ENCODE measurements at places on chromosomes 4 and X.

GRCh38 chrX:106862972-106863688 lies 40.0 kb downstream of the RIPPLY1 start:
- peak; percentile 1 for DNase-seq

DNA sequence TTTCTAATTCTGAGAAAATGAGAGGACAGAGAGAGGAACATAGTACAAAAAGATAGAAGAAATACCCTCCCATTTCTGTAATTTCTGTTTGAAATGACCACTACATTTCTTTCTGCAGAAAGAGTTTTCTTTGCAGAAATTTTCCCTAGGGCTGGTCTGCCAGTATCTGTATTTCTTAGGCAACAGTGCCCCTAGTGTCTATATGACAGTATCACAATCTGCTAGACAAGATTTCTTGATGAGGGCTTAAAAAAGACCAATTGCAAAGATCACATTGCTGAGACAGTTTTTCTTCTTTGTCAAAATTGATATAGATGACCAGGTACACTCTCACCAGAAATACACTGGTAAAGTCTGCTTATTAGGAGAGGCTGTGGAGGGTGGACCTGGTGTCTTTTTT lies 81.0 kb upstream of the ZDHHC15 start:
- DNase-seq: no peak

DNA sequence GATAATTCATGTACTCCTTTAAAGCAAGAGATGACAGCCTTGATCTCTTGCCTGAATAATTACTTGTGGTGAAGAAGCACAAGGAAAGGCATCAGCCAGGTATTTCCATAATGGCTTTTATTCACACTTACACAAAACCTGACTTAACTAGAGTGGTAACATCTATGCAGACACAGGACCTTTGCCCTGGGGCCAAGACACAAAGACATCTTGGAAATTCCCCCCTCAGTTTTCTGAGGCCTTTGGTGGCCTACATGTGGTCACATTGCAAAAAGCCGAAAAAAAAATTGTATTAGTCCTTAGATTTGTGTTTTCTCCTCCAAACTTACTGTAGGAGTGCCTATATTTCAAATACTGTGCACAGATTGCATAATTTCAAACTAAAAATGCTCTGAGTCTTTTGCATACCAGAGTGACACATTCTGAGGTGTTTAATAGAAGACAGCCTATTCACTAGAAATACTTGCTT lies 172.4 kb downstream of the PDGFC start:
- DNase-seq: no peak

- peak; percentile 90 for DNase-seq
These were observed 488 bp downstream of the SLC25A5 start for GRCh38 chrX:119468551-119469312.

- DNase-seq: no peak
These were observed 90.4 kb upstream of the PCDH10 start for GRCh38 chr4:133058701-133059100.

DNA sequence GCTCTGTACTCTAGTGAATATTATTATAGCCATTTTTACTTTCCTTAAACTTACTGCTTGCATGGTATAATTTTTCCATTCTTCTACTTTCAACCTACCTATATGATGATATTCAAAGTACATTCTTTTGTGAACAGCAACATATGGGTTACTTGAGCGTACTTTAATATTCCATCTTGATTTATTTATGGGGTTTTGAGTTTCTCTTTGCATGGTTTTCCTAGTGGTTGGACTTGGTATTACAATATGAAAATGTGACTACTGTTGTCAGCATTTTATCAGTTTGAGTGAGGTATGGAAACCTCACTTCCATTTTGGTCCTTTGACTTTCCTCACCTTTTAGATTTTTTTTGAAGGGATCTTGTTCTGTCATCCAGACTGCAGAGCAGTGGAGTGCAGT lies 35.9 kb downstream of the ADGRG4 start:
- DNase-seq: no peak

DNA sequence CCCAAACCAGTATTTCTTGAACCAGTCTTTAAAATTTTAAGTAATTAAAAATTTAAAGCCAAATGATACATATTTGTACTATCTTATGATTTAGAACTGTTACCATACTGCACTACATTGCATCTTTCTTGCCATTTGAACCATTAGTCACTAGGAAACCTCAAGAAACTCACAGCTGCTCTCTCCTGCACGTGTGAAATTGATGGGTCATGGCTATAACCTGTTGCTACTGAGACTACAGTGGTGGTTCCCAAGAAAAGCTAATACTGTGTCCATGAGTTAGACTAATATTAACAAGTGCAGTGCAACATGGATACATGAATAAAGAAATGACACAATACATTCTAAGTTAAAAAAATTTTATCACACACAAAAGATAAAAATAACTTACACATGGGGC lies 88.4 kb downstream of the PDE5A start:
- no peak for DNase-seq

DNA sequence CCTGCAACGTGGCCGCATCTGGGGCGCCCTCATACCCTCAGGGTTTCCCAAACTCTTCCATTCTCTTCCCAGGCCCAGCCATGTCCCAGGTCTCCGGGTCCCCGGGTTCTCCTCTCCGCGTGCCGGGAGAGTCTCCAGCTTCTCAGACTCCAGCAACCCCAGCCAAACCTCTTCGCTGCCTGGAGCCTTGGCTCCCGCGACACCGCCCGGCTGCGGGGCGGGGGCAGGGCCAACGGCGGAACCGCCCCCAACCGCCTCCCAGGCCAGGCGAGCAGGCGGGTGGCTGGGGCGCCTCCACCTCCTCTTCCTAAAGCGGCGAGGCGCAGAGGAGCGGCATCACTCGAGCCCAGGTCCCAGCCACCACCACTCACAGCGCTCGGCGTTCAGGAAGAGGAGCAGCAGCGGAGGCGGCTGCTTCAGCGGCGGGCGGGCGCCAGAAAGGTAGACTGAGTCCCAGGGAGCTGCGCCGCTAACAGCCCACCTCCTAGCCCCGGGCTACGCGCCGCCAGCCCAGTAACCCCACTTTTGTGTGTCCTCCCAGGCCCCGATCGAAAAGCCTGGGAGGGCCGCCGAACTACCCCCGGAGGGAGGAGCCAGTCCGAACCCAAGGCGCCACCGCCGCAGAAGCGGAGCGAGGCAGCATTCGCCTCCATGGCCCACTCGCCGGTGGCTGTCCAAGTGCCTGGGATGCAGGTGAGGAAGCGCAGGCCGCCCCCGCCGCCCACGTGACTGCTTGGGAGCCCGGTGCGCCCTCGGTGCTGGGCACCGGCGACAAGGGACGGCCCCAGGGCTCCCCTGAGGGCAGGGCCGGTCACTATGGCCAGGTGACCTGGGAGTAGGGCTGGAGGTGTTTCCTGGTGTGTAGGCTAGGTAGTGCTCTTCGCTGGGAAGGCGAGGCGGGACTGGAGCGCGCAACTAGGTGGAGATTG lies at the start of gene STK26:
Gene STK26 (plus strand): TSS at position 336 of the 929 bp plus-strand sequence. CDS start 316 bp downstream, at position 652.
- DNase-seq: peak; percentile 73

DNA sequence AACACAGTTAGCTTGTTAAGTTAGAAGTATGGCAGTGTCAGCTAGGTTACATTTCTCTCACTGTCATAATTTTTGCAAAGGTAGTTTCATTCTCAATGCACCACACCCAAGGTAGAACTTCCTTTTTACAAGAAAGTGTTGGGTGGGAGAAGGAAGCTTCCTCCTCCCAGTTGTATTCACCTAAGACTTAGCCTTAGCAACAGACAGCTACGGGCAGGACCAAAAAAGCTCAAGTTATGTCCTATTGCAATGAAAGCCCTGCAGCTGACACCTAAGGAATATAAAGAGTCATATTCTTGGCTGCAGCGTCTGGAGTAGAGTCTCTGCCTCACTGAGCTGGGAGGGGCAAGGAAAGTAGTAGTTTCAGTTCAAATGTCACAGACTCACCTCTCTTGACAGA lies 25.1 kb upstream of the PRDM8 start:
- no peak for DNase-seq

GRCh38 chr4:168488869-168489274 lies 8.0 kb upstream of the PALLD start:
- no peak for DNase-seq

GRCh38 chr4:100059467-100059866 lies 109.4 kb upstream of the H2AZ1 start:
- DNase-seq: no peak

- no peak for DNase-seq
These were observed 22.3 kb downstream of the UBA6 start for GRCh38 chr4:67678612-67679011.

- no peak for DNase-seq
These were observed 29.3 kb downstream of the RGS12 start for GRCh38 chr4:3322059-3322550.

DNA sequence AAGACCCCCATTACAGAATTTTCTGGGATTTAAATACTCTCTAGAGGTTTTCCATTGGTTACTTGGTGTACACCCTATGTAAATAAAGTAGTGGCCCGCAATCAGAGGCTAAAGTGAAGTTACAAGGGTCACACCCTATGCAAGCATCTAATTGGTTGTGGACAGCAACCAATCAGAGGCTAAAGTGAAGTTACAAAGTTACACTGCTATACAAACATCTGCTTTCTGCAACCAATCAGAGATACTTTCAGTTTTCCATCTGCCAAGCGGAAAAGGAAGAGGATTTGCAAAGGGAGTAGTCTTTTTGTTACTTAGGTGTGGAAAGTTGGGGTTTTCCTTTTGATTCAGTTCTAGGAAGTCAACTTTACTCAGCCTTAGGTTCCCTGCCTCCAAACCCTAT lies 2.0 kb upstream of the ATRX start:
- no peak for DNase-seq

GRCh38 chrX:118980761-118981160 lies 6.3 kb downstream of the LONRF3 start:
- DNase-seq: no peak

DNA sequence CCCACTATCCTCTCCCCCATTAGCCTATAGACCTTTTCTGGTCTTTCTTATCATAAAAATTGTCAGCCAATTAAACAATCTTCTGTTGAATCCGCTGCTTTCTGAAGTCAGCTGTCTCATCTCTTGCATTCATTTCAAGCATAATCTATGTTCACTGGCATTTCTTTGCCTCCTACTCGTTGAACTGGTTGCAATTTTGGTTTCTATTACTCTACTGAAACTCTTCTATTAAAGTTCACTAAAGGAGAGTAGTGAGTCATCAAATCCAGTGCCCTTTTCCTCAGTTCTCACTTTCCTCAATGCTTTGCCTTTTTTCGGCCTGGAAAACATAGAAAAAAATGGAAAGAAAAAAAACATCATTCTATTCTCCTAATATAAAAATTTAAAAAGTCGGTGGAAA lies 23.9 kb upstream of the CXCL13 start:
- no peak for DNase-seq

DNA sequence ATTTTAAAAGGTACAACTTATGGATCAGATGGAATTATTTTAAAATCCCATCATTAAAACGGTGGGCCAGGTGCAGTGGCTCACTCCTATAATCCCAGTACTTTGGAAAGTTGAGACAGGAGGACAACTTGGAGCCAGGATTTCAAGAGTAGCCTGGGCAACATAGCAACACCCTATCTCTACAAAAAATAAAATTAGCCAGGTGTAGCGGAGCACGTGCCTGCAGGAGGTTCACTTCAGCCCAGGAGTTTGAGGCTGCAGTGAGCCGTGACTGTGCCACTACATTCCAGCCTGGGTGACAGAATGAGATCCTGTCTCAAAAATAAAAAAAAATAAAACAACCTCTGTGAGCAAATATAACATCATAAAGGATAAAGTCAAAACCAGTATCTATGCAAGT lies 11.4 kb downstream of the ADH5 start:
- no peak for DNase-seq

GRCh38 chr4:42411803-42412202 lies 14.5 kb downstream of the SHISA3 start:
- DNase-seq: no peak

GRCh38 chr4:26452565-26453531 lies 37.4 kb downstream of the CCKAR start:
- DNase-seq: no peak

- DNase-seq: no peak
These were observed 21.0 kb downstream of the RBM47 start for GRCh38 chr4:40608628-40609027.

GRCh38 chr4:158810487-158811215 lies 41.8 kb downstream of the FNIP2 start:
- no peak for DNase-seq

GRCh38 chr4:139624441-139625092 lies 41.1 kb upstream of the MGST2 start:
- no peak for DNase-seq

- DNase-seq: no peak
These were observed 3.9 kb downstream of the BST1 start for GRCh38 chr4:15706646-15707362.

- DNase-seq: no peak
These were observed 61.6 kb upstream of the PRPS1 start for GRCh38 chrX:107566604-107567262.

DNA sequence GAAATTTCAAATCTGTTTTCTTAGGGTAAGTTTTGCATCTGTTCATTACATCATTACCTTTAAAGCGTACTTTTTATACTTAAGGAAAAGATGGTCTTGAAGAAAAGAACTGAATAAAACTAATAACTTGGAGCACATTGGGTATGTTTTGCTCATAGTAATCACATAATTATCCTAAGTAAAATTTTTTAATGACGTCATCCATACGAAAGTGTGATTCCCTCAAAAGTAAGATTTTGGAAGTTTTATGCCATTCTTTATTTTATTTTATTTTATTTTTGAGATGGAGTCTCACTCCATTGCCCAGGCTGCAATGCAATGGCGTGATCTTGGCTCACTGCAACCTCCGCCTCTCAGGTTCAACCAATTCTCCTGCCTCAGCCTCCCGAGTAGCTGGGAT lies 1516.6 kb upstream of the TENM3 start:
- no peak for DNase-seq

DNA sequence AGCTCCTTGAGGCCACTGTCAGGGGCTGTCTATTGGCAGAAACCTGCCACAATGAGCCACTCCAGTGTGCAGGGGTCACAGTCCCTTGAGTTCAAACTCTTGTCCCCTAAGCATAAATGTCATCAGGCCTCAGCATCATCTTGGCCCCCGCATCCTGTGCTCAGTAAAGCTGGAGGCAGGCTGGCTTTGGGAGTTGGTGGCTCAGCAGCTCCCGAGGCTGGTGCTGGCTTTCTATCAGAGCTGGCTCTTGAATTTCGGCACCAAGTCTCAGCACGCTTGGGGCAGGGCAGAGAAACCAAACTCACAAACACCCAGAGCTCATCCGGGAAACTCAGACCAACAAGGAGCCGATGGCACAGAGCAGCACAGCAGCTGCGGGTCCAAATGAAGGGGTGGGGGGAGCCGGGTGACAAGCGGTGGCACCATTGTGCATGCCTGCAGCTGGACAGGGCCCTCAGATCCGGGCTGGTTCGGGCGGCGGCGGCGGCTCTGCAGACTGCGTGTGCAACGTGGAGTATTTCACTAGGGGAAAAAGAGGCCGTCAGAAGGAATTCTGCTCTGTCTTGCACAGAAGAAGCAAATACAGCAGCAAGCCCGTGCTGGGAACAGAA lies 75.5 kb downstream of the MTMR1 start:
- DNase-seq: no peak

DNA sequence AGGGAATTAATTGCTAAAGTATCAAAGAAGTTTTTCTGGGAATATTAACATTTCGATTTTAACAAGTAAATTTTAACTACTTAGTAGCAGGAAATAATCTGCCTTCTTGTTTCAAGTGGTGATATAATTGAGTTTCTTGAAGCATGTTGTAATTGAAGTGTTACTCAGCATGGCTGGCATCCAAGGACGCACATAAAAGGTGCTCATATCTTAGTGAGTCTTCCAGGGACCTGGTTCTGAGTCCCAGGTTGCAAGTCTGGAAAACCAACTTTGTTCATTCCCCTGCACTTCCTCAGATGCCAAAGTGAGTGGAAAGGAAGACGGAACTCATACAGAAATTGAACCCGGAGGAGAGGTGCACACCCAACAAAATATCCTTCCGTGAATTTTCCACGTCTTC lies 399.6 kb downstream of the NLGN4X start:
- DNase-seq: no peak

All from stimulated activated CD4-positive, alpha-beta T cell treated with anti-CD3 and anti-CD28 coated beads, Interleukin-4, amount 100 ng/mL, for 1 hour (primary cell).